ENCODE measurements at places on chromosomes 12 and 14.
A peak's percentile ranks its signal among the peaks of the same experiment; 100 is the strongest.

DNA sequence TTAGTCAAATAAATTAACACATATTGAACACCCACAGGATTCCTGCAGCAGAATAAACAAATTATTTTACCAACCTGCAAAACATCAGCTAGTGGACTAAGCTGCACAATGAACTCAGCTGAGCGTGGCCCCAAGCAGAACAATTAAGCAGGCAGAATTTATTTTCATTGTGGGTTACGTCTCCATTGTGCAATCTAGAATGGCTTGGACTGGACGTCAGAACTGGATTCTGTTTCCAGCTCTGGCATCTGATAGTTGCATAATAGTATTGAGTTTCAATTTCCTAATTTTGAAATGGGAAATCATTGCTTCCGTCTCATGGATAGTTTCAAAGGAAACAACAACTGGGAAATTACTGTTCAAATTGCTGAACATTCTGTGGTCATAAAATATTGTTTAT lies 35.5 kb upstream of the RERG start:
- DNase-seq: no peak

GRCh38 chr14:90452366-90452765 lies 55.5 kb downstream of the CALM1 start:
- DNase-seq: no peak

GRCh38 chr14:60681271-60681670 lies 32.0 kb upstream of the SIX1 start:
- DNase-seq: no peak

DNA sequence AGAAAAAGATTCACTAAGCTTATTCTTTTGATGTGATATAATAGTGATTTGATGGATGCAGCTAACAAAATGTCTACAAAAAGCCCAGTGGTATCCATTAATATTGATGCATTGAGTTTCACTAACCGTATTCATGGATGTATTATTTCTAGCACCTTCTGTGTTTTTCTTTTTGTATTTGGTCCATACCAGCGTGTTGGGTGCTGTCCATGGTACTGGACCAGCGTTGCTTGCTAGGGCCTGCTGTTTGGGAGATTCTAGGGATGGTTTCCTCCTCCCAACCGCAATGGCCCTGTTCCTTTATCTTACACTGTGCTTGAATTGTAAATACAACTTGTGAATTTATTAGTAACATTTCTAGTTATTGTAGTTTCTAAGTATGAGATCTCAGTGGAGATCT lies 31.7 kb downstream of the ANO4 start:
- DNase-seq: no peak

- no peak for DNase-seq
Observed at GRCh38 chr12:19826980-19827550, 387.8 kb downstream of the AEBP2 start.

- DNase-seq: peak; percentile 68
Observed at GRCh38 chr14:67666750-67667449, 7.5 kb downstream of the VTI1B start.

DNA sequence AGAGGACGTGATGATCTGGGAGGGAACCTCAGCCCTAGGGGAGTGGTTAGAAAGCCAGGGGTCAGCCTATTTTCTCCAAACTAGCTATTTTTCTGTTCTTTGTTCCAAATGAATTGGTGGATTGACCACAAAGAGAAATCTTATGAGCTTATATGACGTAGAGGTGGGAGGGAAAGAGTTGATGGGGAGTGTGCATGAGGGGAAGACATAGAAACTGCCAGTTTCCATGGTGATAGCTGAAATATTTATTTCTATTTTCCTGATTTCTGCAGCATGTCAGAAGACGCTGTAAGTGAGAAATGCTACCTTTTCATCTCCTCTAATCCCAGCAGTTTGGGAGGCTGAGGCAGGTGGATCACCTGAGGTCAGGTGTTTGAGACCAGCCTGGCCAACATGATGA lies 51.4 kb upstream of the CISTR start:
- no peak for DNase-seq

DNA sequence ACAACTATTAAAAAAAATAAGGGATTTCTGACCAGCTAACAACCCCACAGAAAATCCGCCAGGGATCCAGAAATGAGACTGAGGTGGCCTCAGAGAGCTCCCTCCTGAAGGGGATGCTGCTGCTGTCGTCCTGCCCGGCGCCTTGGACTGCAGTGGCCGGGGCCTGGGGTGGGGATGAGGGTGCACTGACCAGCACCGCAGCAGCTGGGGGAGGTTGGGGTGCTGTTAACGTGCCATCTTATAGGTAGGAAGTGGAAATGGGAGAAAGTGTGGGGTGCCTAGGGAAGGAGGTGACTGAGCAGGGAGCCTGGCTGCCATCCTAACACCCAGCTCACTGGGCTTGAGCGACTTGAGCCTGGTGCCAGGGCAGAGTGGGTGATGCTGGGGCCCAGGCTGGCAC lies 32.0 kb downstream of the DDX11 start:
- no peak for DNase-seq

GRCh38 chr12:89373763-89374572 lies 21.7 kb upstream of the DUSP6 start:
- DNase-seq: no peak

- DNase-seq: no peak
Observed at GRCh38 chr14:89564989-89565388, 148.0 kb upstream of the FOXN3 start.

- DNase-seq: no peak
Observed at GRCh38 chr12:117872546-117873169, 96.1 kb downstream of the KSR2 start.

- DNase-seq: no peak
Observed at GRCh38 chr12:58253663-58254062, 312.3 kb downstream of the ATP23 start.

- DNase-seq: peak; percentile 10
Observed at GRCh38 chr12:113961921-113962710, 4.0 kb downstream of the RBM19 start.

GRCh38 chr12:47881826-47882427 lies 22.9 kb downstream of the VDR start:
- DNase-seq: no peak

- no peak for DNase-seq
Observed at GRCh38 chr12:130011611-130012385, 108.0 kb upstream of the TMEM132D start.
